CD4-positive, alpha-beta T cell treated with Interleukin-6 at 100 ng/mL for 8 hours (primary cell): ENCODE measurements at places on chromosomes 7 and 10.

- no peak for DNase-seq
These were observed 35.5 kb downstream of the GPR141 start for GRCh38 chr7:37719077-37719476.

- DNase-seq: no peak
These were observed 687 bp upstream of the DKK1 start for GRCh38 chr10:52313256-52313932.

GRCh38 chr7:69434398-69434815, 163.9 kb upstream of the AUTS2 start:
- no peak for DNase-seq

- DNase-seq: no peak
These were observed 26.5 kb downstream of the GTF2IRD1 start for GRCh38 chr7:74479961-74480829.

DNA sequence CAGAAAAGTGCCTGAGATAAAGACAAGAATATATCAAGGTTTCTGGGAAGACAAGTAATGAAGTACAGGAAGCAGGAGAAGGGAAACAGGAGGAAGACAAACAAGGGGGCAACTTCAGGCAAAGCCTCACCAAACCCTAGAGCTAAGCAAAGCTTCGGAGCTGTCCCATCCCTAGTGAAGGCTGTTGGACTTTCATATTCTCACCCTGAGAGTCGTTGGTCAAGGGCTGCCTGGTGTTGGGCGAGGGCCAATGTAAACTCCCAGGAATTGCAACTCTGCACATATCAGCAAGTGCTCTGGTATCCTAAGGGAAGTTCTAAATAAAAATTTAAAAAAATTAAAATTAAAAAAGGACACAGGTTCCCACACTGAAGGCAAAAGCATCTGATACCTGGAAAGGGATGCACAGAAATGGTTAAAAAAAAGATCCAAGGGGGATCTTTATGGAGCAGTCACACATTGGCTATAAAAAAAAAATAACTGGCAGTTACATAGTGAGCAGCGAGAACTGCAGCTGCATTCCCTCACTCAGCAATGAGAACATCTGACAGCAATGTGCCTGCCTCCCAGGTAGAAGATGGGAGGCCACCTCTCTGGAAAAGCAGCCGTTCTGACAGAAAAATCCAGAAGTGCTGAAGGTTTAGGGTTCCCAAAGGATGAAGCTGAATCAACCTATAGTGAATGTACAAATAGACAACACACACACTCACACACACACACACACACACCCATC, 304.7 kb downstream of the WDR11 start:
- no peak for DNase-seq

DNA sequence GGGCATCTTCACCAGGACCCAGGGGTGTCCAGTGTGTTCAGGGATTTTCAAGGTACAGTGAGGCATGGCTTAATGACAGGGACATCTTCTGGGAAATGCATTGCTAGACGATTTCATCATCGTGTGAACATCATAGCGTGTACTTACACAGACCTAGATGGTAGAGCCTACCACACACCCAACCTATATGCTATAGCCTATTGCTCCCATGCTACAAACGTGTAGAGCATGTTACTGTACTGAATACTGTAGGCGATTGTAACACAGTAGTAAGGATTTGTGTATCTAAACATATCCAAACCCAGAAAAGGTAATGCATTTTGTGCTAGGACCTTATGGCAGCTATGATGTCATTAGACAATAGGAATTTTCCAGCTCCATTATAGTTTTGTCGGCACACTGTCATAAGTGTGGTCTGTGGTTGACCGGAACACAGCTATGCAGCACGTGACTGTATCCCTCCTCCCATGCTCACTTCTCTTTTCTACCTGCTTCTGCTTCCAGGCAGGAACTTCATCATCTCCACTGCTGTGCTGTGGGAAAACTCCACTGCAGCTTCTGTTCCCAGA, 416.2 kb upstream of the NFE2L3 start:
- DNase-seq: no peak
